Right kidney (tissue), 9 donors: ENCODE measurements at places on chromosomes 6 and 20.
A peak's percentile ranks its signal among the peaks of the same experiment; 100 is the strongest.

DNA sequence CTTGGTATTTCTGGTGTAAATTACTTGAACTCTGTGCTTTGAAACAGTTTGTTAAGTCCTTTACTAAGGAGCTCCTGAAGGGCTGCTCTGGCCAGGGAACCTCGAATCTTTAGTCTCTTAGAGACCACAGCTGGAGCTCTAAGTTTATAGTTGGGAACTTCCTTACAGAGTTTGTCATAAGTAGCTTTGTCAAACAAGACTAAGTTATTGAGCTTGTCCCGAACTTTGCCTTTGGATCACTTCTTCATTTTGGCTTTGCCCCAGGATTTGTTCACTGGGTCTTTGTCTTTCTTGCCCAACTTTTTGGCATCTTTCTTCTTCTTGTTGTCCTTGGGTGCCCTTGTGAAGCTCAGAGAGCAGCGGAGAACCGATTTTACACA, 64.8 kb downstream of the FAM50B start:
- no peak for DNase-seq

GRCh38 chr6:120876424-120876823, 457.9 kb downstream of the TBC1D32 start:
- no peak for DNase-seq

GRCh38 chr6:149054559-149055194, 262.8 kb upstream of the TAB2 start:
- DNase-seq = peak; percentile 36

DNA sequence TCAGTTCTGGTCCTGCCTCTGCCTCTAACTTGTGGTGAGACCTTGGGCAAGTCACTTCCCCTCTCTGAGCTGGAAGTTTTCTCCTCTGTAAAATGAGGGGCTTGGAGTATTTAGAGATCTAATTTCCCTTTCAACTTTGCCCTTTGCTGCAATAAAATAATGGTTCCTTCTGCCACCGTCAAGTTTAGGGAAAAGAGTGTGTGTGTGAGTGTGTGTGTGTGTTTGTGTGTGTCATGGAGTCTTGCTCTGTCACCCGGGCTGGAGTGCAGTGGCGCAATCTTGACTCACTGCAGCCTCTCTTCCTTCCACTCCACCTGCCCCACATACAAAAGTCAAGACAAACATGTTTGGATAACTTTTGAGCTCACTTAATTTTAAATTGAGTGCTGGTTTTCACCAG, 39.2 kb upstream of the PIM1 start:
- DNase-seq = no peak

- DNase-seq = no peak
Measured at GRCh38 chr20:36823121-36823520, 49.6 kb upstream of the DSN1 start.

GRCh38 chr20:45581702-45582101, 2.6 kb upstream of the WFDC8 start:
- no peak for DNase-seq

GRCh38 chr6:155021680-155022079, 26.6 kb downstream of the TIAM2 start:
- DNase-seq = no peak

- DNase-seq = no peak
Measured at GRCh38 chr20:4086771-4087687, 71.7 kb upstream of the RNF24 start.

- no peak for DNase-seq
Measured at GRCh38 chr6:158717341-158718330, 67.8 kb downstream of the SYTL3 start.

- DNase-seq = no peak
Measured at GRCh38 chr6:5781966-5782556, 224.7 kb downstream of the NRN1 start.

DNA sequence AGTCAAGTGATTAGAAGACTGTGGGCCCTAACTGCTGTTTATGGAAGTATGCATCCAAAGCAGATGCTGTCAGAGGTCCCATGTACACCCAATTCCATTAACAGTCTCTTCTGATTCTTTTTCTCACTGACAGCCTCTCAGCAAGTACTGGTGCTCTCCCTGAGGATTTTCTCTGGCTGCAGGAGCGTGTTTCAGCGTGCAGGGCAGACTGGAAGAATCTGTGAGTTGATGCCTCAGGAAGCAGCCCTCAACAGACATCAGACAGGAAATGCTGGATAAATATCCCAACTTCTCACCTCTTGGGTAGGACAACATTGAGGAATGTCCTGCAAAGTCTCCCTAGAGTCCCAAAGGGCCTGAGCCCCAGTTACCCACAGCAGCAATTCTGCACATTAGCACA, 40.8 kb downstream of the ANKEF1 start:
- DNase-seq = no peak

DNA sequence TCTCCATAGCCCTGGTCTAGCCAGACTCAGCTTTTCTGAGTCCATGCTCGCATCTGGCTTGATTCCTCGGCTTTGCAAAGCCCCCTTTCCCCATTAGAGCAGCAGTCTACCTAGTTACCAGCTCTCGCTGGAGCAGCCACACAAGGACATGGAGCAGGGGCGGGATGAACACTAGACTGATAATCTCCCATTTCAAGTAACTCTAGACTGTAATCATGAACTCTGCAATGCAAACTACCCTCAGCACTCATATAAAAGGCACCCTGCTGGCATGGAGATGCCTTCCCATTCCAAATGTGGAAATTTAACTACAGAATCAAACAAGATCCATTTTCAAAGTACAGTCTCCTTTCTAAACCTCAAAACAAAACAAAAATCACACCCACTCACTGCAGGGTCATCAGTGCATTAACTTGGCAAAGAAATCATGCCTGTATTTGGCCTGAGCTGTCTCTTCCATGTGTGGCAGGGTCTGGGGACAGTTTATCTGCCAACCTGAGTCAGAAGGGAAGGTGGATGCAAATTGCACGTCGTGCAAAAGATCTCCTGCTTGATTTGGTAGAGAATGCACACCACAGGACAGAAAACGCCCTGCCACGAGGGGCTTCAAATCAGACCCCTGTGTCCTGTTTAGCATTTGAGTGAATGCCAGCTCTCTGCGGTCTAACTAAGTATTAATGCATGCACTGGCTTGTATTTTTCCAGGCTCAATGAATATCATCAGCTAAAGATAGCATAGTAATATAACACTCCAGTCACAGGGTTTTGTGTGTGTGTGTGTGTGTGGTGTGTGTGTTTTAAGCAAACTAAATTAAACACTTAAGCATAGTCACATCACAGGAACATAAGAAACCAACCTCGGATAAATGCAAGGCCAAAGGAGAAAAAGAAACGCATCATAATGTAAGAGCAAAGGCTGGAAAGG, 85.3 kb downstream of the MYLK4 start:
- no peak for DNase-seq

DNA sequence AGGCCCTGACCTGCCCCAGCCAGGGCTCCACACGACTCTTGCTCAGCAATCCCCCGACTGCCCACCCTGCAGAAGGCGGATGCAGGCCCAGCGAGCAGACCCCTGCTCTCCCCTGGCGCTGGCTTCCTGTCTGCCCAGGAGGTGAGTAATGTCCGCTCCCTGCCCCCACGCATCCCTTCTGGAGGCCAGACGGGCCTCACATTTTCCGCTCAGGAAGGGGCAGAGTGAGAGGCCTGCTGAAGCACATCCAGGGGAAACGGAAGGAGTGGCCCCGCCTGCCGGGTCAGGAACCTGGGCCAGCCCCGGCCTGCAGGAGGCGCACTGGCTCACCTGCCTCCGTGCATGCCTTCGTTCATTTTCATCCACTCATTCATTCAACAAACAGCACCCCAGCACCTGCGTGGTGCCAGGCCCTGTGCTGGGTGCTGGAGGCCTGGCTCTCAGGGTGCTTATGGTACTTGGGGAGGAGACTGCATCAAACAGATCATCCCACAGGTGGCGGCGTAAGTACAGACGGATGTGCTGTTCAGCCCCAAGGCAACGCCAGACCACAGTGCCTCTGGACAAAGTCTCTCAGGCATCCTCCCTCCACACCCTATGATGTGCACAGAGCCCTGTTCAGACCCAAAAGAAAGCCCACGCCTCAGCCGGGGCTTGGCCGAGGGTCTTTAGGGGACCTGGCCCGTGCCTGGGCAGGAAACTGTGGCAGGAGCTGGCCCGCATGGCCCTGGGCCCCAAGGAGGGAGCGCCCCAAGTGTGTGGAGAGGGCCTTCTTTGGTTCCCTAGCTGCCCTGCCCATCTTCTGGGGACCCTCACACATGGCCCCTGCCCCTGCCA, 112.1 kb downstream of the ASXL1 start:
- DNase-seq = peak; percentile 66
